Activated T-cell treated with anti-CD3 and anti-CD28 coated beads, Interleukin-2, amount 50 U/mL, for 24 hours (primary cell): ENCODE measurements at places on chromosomes 13 and 19.

- DNase-seq: no peak
- no peak overlapping the region for H3K4me3 ChIP-seq
- no peaks in the 10 kb centered on the region for H3K36me3 ChIP-seq
- H3K27ac ChIP-seq: no peak overlapping the region
- no peaks in the 10 kb centered on the region for H3K27me3 ChIP-seq
- peaks cover 51% of the 10 kb centered on the region for H3K4me1 ChIP-seq
Measured at GRCh38 chr13:73833325-73834070, 300.7 kb downstream of the KLF12 start.

- DNase-seq: no peak
- H3K36me3 ChIP-seq: peaks cover 43% of the 10 kb centered on the region
- H3K4me3 ChIP-seq: no peak overlapping the region
- H3K27ac ChIP-seq: no peak overlapping the region
Measured at GRCh38 chr13:28401303-28402056, 93.4 kb downstream of the FLT1 start.

- no peaks in the 10 kb centered on the region for H3K36me3 ChIP-seq
- H3K27ac ChIP-seq: no peak overlapping the region
- no peaks in the 10 kb centered on the region for H3K4me1 ChIP-seq
- DNase-seq: no peak
- peaks cover 36% of the 10 kb centered on the region for H3K27me3 ChIP-seq
Measured at GRCh38 chr13:33279414-33280278, 5.9 kb downstream of the STARD13 start.

- no peak for DNase-seq
- no peak overlapping the region for H3K4me3 ChIP-seq
- H3K27ac ChIP-seq: no peak overlapping the region
- H3K27me3 ChIP-seq: peaks cover 14% of the 10 kb centered on the region
- no peaks in the 10 kb centered on the region for H3K36me3 ChIP-seq
Measured at GRCh38 chr13:26656919-26657318, 99.4 kb downstream of the WASF3 start.

DNA sequence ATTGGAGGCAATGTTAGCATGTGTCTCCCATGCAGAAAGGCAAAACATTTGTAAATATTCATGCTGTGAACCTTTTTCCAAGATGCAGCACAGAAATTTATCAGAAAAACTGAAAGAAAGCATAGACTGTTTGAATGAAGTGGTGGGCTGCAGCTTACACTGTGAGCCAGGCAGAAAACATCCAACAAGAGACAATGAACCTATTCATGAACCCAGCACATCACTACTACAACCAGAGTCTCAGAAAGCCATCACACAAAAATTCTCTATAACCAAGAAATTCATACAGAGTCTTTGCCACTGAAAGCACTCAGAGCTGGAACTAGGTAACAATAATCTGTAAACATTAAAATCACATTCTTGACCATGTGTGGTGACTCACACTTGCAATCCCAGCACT, 448.9 kb downstream of the UQCRFS1 start:
- no peak overlapping the region for H3K27ac ChIP-seq
- H3K4me1 ChIP-seq: no peaks in the 10 kb centered on the region
- H3K27me3 ChIP-seq: no peaks in the 10 kb centered on the region
- H3K36me3 ChIP-seq: no peaks in the 10 kb centered on the region
- no peak overlapping the region for H3K4me3 ChIP-seq

GRCh38 chr19:23439623-23440022, 44.4 kb upstream of the ZNF91 start:
- no peak overlapping the region for H3K4me3 ChIP-seq
- no peaks in the 10 kb centered on the region for H3K27me3 ChIP-seq
- H3K36me3 ChIP-seq: peaks cover 4% of the 10 kb centered on the region
- H3K4me1 ChIP-seq: no peaks in the 10 kb centered on the region

GRCh38 chr19:40716031-40716481, 630 bp downstream of the COQ8B start:
- H3K4me3 ChIP-seq: peak overlapping the region; percentile 90
- peaks cover 30% of the 10 kb centered on the region for H3K36me3 ChIP-seq
- H3K27me3 ChIP-seq: no peaks in the 10 kb centered on the region
- peak; percentile 77 for DNase-seq
- H3K27ac ChIP-seq: peak overlapping the region; percentile 99

GRCh38 chr13:64414381-64414780, 2815.8 kb downstream of the PCDH9 start:
- no peaks in the 10 kb centered on the region for H3K4me1 ChIP-seq
- no peak overlapping the region for H3K27ac ChIP-seq
- no peaks in the 10 kb centered on the region for H3K27me3 ChIP-seq
- H3K36me3 ChIP-seq: no peaks in the 10 kb centered on the region
- no peak overlapping the region for H3K4me3 ChIP-seq
